ENCODE measurements at places on chromosomes 1 and 21. TPM values are rescaled to one million over a fixed set of nuclear protein-coding genes. Genes with fewer than 3 reads are reported as not detected.

The PWP2 gene
- 14.8 TPM for total RNA-seq

The HFM1 gene
- total RNA-seq: 3.4 TPM

The TOR1AIP1 gene
- 31.6 TPM for total RNA-seq

The LORICRIN gene
- total RNA-seq: not detected

DNA sequence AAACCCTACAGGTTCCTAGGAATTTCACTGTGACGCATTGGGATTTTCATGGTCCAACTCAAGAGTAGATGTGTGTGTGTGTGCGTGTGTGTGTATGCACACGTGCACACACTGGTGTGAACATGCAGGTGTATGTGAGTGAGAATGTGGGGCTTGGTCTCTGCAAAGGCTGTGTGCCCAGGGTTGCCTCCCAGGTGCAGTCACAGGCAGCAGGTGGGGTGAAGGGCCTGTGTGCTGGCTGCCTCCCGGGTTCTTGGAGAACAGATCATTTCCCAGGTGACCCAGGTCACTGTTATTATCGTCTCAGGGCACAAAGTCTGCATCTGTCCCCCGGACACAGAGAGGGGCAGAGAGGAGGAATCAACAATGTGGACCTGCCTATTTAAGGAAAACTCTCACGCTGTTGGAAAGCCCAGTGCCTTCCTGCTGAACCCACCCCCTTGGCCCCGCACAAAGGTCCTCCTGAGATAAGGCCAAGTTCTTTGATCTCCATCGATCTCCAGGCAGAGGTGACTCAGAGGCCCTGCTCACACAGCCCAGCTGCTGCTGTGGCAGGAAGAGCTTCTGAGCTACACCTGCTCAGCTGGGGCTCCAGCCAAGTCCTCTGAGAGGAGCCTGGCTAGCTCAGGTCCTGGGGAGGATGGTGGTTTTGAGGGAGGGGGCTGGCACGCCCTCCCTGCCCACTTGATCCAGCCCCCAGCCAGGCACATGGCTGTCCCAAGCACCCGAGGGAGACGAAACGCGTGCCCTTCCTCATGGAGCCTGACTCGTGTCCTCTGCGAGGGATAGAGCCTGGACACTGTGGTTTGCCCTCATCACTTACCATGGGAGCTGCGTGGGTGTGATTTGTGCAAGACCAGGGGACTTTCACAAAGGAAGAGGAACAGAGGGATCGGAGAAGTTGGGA is 134.0 kb upstream of the ARHGEF16 start:
- no peak overlapping the region for H3K4me3 ChIP-seq
- no peak for DNase-seq
- no peak overlapping the region for H3K27ac ChIP-seq

DNA sequence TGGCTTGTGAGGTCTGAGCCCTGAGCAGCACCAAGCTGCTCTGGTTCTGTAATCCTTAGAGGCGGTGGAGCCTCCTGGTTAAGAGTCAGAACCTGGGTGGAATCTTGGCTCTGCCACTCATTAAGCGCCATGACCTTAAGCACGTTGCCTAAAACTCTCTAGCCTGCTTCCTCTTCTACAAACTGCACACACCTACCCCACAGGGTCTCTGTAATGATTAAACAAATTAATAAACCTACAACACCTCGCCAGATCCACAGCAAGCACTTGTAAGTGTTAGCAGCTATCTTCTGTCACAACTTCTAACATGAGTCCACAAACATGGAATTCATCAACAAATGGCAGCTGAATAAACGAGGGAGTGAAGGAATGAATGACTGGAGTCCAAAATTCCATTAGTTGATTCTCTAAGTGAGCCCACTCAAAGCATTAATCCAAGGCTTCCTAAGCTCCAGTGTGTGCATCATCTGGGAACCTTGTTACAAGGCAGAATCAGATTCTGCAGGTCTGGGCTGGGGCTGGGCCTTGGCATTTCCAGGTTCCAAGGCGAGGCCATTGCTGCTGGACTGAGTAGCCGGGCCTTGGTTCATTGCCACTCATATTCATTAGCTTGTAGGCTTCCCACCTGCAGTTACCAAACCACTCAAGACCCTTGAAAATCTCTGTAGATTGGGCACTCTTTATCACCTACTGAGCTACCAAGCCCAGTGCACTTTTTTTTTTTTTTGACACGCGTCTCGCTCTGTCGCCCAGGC is 168.6 kb downstream of the HIVEP3 start:
- no peak overlapping the region for H3K27ac ChIP-seq
- no peak overlapping the region for H3K4me3 ChIP-seq
- no peaks in the 10 kb centered on the region for H3K27me3 ChIP-seq
- no peak for DNase-seq
- peaks cover 19% of the 10 kb centered on the region for H3K4me1 ChIP-seq
- no peaks in the 10 kb centered on the region for H3K36me3 ChIP-seq

DNA sequence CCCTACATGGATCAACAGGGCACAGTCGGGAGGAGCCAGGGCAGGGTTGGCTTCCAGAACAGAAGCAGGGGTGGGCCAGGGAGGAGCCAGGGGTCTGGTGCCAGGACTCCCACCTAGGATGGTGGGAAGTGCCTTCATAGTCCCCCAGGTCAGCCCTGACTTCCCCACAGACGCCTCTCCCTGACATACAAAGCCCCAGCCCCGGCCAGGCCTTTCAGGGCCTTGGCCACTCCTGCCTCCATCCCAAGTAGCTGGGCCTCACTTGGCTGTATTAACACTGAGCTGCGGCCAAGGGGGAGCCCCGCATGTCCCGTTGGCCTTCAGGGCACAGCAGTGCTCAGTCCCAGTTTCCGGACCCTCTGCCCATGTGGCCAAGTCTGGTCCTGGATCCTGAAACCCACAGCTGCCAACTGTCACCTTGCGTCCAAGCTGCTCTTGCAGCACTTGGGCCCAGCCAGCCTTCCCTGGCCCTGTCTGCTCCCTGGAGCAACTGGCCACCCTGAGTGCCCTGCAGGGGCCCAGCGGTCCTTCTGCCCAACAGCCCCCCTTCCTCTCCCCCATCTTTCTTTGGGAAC is 627.8 kb downstream of the MATN1 start:
- no peaks in the 10 kb centered on the region for H3K4me1 ChIP-seq
- no peak overlapping the region for H3K27ac ChIP-seq
- DNase-seq: no peak
- H3K36me3 ChIP-seq: no peaks in the 10 kb centered on the region

DNA sequence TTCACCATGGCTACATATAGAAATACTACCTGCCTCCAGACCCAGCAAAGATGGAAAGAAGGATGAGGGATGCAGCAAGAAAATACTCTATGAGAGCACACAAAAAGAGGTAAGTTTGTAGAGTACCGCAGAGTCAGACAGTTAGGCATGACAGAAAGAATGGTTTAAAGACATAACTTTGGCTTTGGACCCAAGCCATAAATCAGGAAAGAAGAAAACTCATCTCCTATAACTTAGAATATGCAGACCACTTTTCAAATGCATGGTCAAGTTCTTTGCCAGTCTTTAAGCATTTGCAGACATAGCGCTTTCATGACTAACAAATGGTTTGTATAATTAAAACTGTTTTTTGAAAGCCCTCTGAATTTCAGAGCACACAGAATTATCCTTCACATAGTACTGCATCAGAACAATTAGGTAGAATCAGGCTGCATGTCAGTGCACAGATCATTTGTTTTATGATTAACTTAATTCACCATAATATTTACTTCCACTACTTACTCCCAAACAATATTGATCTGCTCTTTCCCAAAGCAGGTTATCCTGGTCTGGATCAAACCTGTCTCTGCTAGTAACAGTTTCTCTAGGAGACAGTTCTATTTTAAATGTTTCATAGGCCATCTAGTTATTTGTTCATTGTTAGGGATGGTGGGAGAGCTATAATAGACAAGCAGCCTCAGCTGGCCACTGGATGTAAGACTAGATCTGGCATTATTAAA is 280.7 kb upstream of the NR5A2 start:
- no peaks in the 10 kb centered on the region for H3K36me3 ChIP-seq
- no peak for DNase-seq
- H3K4me3 ChIP-seq: no peak overlapping the region
- H3K4me1 ChIP-seq: no peaks in the 10 kb centered on the region
- H3K27ac ChIP-seq: no peak overlapping the region

DNA sequence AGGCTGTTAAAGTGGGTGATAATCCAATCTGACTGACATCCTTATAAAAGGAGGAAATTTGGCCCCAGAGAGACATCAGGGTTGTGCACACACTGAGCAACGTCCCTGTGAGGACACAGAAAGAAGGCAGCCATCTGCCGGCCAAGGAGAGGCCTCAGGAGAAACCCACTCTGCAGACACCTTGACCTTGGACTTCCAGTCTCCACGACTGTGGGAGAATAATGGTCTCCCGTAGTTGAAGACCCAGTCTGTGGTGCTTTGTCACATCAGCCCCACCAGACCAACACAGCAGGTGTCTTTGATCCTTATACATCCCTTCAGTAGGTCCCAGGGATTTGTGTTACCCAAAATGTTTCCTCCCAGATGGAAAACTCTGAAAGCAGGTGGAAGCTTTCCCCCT is 4.2 kb upstream of the DNAJC28 start:
- H3K27me3 ChIP-seq: no peaks in the 10 kb centered on the region
- DNase-seq: no peak
- no peak overlapping the region for H3K27ac ChIP-seq
- no peaks in the 10 kb centered on the region for H3K36me3 ChIP-seq

GRCh38 chr1:220336391-220337031 is 64.3 kb upstream of the RAB3GAP2 start:
- no peaks in the 10 kb centered on the region for H3K4me1 ChIP-seq
- no peaks in the 10 kb centered on the region for H3K27me3 ChIP-seq
- H3K36me3 ChIP-seq: no peaks in the 10 kb centered on the region
- H3K27ac ChIP-seq: no peak overlapping the region
- H3K4me3 ChIP-seq: no peak overlapping the region
- DNase-seq: no peak

DNA sequence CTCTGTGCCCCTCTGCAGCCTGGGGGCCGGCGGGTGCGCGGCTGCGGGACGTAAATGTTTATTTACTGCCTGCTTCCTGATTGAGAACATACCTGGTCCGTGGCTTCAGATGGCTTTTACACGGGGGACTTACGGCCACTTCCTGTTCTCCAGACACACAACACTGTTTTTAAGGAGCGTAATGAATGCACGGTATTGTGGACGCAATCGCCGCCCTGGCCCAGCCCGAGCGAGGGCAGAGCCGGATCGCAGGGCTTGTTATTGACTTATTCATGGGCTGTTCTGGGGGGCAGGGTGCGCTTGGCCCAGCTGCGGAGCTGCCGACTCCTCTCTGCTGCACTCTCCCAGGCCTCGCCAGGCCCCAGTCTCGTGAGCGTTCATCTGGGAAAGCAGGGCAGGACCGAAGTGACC is 52.8 kb upstream of the ACTRT2 start:
- peaks cover 8% of the 10 kb centered on the region for H3K27me3 ChIP-seq
- no peak for DNase-seq
- H3K27ac ChIP-seq: no peak overlapping the region
- no peak overlapping the region for H3K4me3 ChIP-seq
- H3K36me3 ChIP-seq: no peaks in the 10 kb centered on the region

Data from heart right ventricle (tissue), 16 donors.